NCI-H2171 treated with DMSO at 0.1 percent for 48 hours (cell line): ENCODE measurements at places on chromosomes 5 and 9.

DNA sequence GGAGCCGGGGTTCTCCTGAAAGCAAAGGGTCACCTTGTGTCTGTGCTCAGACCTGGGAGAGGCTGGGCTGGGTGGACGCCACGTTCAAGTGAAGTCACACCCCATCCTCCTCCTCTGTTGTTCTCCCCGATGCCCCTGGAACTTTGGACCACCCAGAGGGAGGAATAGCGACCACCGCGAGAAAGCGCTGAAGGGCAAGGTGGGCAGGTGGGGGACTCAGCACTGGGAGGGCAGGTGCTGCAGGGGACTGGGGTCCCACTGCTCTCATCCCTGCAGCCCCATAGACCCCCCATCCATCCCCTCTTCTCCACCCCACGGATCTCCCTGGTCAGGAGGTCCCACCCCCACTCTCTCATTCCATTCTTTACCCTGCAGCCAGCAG is 48.8 kb upstream of the COL5A1 start:
- no peak for DNase-seq

GRCh38 chr5:151196556-151197290 is 27.2 kb downstream of the CCDC69 start:
- peak; percentile 9 for DNase-seq

DNA sequence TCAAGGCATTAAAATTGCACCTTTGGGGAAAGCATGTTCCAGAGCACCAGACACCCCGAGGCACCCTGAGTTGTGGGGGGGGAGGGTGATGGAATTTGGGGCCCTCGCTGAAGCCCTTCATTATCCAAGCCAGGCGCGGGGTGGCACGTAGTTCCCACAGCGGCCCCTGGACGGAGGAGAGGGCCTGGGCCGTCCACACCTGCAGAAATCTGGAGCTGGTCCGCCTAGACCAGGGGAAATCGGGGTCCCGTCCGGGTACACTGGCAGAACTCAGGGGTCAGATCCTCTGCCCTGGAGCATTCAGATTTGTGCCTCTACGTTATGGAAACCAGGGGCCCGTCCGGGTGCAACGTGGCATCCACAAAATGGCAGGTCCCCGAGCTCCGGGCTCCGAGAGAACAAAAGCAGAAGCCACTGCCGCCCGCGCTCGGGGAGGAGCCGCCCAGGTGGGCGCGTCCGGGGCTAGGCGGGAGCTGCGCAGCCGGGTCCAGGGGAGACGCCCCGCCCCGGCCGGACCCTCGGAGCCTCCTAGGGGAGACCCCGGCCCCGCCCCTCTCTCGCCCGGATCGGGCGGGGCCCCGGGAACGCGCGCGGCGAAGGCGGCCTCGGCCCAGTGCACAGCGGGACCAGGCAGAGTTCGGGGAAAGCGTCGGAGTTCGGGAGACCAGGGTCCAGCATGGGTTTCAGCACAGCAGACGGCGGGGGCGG is at the start of gene PLEKHG4B:
Gene PLEKHG4B (plus strand): TSS at position 613 of the 708 bp plus-strand sequence. CDS start 64 bp downstream, at position 677.
- DNase-seq, result peak; percentile 97

DNA sequence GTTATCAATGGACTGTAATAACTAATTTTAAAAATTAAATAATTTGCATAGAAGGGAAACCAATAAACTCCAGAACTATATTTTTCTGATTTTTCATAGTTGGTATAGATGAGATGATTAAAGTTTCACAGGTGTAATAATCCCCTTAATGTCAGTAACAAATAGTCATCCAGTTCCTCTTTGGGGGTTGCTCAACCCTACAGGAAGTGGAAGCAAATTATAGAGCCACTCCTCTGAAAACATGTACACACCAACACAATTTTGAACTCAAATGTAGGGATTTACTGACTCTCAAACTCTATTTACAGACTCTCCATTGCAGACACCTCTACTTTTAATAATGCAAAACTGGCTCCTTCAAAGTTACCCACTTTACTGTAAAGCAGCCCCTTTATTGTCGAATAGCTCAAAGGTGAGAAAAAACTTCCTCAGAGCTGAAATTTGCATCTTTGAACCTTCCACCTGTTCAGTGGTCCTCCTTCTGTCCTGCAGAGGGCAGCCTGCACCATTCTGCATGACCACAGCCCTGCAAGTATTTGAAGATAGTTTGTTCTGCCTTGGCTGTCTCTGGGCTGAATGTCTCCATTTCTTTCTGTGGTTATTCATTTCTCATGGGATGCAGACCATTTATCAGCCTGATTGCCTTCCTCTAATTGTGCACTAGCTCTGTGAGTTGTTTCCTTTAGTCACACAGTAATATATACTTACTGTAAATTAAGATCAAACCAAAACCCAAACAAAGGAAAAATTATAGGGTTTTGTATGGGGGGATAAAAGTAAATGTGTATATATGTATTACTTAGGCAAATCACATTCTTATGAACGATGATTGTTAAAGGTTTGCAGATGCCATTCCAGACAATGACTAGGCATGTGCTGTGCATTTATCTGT is 383.2 kb upstream of the SGCD start:
- DNase-seq, result peak; percentile 36

- no peak for DNase-seq
Measured at GRCh38 chr5:112546946-112547592, 128.0 kb upstream of the EPB41L4A start.

GRCh38 chr9:134554373-134555093 is 87.1 kb upstream of the COL5A1 start:
- DNase-seq, result no peak

GRCh38 chr5:66967102-66967501 is 229.5 kb downstream of the CD180 start:
- no peak for DNase-seq

GRCh38 chr9:70136632-70137031 is 93.0 kb downstream of the MAMDC2 start:
- DNase-seq, result no peak

GRCh38 chr5:55226027-55226933 is 835 bp downstream of the MCIDAS start:
- DNase-seq, result peak; percentile 94

DNA sequence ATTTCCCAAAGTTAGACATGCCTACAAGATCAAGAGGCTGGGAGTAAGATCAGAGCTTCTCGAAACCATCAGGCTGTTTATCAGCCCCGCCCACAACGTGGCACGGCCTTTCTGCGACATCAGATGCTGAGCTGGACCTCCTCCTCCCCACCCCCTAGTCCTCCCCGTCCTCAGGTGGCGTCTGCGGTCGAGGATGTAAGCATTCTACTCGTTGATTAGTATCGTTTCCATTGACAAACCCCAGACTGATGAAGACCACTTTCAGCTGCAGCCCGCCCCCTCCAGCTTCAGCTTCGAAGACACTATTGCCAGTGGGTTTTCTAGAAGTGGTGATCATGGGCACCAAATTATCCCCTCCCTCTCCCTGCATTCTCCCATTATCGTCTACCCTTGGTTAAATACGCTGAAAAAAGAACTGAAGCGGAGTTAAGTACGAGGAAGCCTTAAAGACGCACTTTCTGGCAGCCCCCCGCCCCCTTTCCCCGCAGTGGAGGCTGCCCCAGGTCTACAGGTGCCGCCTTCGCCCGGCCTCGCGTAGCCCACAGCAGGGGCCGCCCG is 1.1 kb downstream of the PPIC start:
- no peak for DNase-seq

- no peak for DNase-seq
Measured at GRCh38 chr5:86806206-86806605, 188.5 kb downstream of the COX7C start.

- DNase-seq, result no peak
Measured at GRCh38 chr9:69900406-69900805, 79.8 kb downstream of the CFAP95 start.

- no peak for DNase-seq
Measured at GRCh38 chr5:128093368-128093767, 9.8 kb downstream of the SLC12A2 start.

GRCh38 chr5:93382188-93382825 is 198.7 kb downstream of the NR2F1-AS1 start:
- DNase-seq, result no peak

GRCh38 chr9:104264431-104264830 is 170.3 kb downstream of the SMC2 start:
- DNase-seq, result no peak

DNA sequence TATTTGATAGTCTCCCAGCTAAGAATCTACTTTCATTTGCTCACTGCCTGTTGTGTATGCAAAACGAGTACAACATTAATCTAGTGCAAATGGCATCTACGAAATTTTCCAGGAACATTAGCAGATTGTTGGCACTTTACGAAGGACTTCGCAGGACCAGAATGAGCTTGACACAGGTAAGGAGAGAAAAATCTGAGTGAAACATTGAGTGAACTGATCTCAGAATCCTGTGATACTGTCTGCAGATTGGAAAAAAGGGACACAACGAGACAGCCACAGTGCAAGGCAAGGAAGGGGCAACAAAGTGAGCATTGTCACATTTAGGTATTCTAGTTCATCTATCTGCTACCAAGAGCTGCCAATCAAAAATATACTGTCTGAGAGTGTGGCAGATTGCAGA is 350.5 kb downstream of the ZNF608 start:
- DNase-seq, result no peak

DNA sequence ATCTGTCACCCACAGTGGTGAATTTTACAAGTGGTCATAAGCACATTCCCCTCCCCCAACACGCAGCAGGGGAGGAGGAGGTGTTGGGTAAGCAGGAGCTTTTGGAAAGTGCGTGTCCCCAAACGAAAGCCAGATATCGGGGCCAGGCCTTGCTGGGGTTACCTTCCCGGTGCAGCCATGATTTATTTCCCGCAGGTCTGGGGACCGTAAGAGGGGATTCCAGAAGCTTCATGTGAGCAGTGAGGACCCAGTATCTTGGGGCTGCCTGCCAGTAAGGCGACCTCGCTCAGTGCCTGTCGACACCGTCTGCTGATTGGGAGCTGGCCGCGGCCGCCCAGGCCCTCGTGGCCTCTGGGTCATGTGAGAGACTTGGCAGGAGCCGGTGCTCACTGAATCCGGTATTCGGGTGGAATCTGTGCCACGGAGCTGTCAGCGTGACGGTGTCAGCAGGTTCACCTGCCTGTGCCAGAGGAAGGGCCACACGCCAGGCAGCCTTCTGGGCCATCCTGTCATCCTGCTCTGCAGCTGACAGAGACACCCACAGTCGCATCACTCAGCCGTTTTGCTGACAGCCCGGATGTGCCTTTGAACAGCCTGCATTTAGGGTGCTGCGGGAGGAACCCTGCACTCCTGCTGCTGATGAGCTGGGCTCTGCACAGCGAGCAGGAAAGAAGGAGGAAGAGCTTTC is 37.3 kb downstream of the SEC61B start:
- no peak for DNase-seq

DNA sequence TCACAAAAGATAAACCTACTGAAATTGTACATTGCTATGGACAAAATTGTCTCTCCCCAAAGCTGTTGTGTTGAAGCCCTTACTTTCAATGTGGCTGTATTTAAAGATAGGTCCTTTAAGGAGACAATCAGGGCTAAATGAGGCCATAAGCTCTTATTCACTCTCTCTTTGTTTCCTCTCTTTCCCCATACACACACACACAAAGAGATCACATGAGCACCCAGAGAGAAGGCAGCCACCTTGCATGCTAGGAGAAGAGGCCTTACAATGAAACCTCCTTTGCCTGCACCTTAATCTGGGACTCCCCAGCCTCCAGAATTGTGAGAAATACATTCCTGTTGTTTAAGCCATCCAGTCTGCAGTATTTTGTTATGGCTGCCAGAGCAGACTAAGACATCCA is 1295.6 kb upstream of the CDH6 start:
- no peak for DNase-seq

DNA sequence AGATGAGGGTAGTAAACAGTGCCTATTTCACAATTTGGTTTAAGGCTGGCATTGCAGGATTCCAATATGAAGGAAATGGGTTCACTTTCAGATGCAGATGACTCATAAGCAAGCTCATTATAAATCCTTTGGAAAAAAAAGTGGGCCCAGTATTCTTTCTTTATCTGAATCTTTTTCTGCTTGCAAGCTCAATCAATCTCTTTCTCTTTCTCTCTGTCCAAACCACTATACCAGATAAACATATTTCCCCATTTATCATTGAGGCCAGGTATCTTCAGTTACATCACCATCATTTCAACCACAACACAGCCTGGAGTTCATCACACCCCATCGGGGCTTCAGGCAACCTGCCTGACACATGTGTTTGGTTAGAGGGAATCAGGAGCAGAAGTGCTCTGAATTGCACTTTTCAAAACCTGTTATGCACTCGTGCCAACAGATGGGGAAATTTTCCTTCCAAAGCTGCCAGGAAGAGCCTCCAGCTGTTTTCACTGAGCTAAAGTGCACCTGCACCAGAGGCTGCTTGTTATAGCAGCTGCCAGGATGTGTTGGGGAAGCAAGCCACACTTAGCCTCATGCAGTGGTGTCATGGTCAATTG is 30.0 kb upstream of the MAMDC2 start:
- peak; percentile 73 for DNase-seq

- no peak for DNase-seq
Measured at GRCh38 chr5:65928322-65928752, 2.0 kb downstream of the ERBIN start.

DNA sequence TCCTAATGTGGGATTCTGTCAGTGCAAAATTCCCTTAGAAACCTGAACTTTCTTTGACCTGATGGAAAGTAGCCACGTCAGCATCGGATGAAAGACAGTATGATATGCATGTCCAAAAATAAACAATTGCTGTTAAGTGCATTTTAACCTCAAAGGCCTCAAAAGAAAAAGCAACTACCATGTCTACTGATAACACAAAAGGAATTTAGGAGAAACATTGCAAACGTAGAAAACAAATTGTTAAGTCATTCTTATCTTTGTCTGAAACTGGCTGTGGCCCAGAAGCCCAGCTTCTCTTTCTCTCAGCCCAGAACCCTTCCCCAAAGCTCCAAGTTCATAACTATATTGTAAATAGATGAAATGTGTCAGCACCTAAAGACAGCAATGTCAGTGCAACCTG is 11.1 kb upstream of the LHFPL2 start:
- DNase-seq, result no peak

DNA sequence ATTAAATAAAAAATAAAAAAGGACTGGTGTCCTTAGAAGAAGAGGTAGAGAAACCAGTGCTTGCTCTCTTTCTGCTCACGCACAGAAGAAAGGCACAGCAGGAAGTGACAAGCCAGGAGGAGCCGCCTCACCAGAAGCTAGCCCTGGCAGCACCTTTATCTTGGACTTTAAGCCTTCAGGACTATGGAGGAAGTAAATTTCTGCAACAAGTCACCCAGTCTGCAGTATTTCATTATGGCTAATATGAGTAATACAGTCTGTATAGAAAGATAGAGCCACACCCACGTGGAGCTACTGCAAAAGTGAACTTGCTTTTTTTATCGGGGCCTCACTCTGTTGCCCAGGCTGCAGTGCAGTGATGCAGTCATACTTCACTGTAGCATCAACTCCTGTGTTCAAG is 68.4 kb downstream of the PDZD2 start:
- no peak for DNase-seq

- no peak for DNase-seq
Measured at GRCh38 chr5:154351141-154351540, 94.7 kb upstream of the SAP30L start.

- DNase-seq, result no peak
Measured at GRCh38 chr5:172844577-172844838, 10.5 kb downstream of the ERGIC1 start.
